ENCODE measurements at places on chromosomes 12 and 14. TPM values are rescaled to one million over a fixed set of nuclear protein-coding genes. Genes with fewer than 3 reads are reported as not detected.

Gene KLHL42
- total RNA-seq: 56.3 TPM

Gene OR4K15
- not detected for total RNA-seq

Gene PTHLH
- not detected for total RNA-seq

Gene HEATR5A
- total RNA-seq: 26.9 TPM

Gene SERPINA5
- total RNA-seq: not detected

Gene SERPINA12
- total RNA-seq: not detected

Gene GALNT9
- 4.9 TPM for total RNA-seq

Gene GARIN6
- total RNA-seq: not detected

Gene GPD1
- total RNA-seq: 9.4 TPM

Gene LRRIQ1
- total RNA-seq: 6.5 TPM

Gene LARP4
- total RNA-seq: 68.5 TPM

Gene NPFF
- not detected for total RNA-seq

Gene IL31
- total RNA-seq: not detected

Gene NKX2-8
- total RNA-seq: not detected

Gene CLEC14A
- 4.5 TPM for total RNA-seq

Gene CLEC1A
- total RNA-seq: 0.41 TPM

Gene GLT1D1
- total RNA-seq: 11.0 TPM

Gene PIGH
- 29.8 TPM for total RNA-seq

Gene SERPINA3
- not detected for total RNA-seq

Gene WIF1
- 0.41 TPM for total RNA-seq

Gene INHBE
- not detected for total RNA-seq

Gene CACNA1C
- total RNA-seq: 20.0 TPM

Gene FITM1
- total RNA-seq: 0.41 TPM

Gene RARG
- total RNA-seq: 1.6 TPM

Gene ATXN7L3B
- 103 TPM for total RNA-seq

Gene GLIPR1L2
- 0.41 TPM for total RNA-seq

Gene TAS2R30
- total RNA-seq: 6.5 TPM

Gene OTOGL
- total RNA-seq: 0.41 TPM

Gene STAB2
- total RNA-seq: not detected

Gene MYH6
- total RNA-seq: not detected

Gene KRT79
- total RNA-seq: not detected

Gene SLC41A2
- total RNA-seq: 147 TPM

Gene KLRG1
- total RNA-seq: 8.6 TPM

Gene KIF26A
- 13.0 TPM for total RNA-seq

Gene FAM186B
- 0.41 TPM for total RNA-seq

Gene HOXC4
- not detected for total RNA-seq

Gene NANOG
- total RNA-seq: not detected

Gene ALDH6A1
- total RNA-seq: 35.1 TPM

Gene CELA1
- not detected for total RNA-seq

Gene GPR162
- 81.1 TPM for total RNA-seq

Gene RND1
- 24.9 TPM for total RNA-seq

Gene RGS6
- total RNA-seq: 4.9 TPM

Gene EML5
- 32.6 TPM for total RNA-seq

Gene TAS2R42
- total RNA-seq: not detected

Gene CFAP54
- total RNA-seq: 5.3 TPM

Gene EPYC
- total RNA-seq: not detected

Gene PIANP
- 1.2 TPM for total RNA-seq

Gene ANKRD33
- total RNA-seq: not detected

Gene NEUROD4
- 2.9 TPM for total RNA-seq

Gene ASB2
- total RNA-seq: under 0.01 TPM

Gene KRT73
- not detected for total RNA-seq

Gene STRAP
- 74.2 TPM for total RNA-seq

Gene CCDC38
- not detected for total RNA-seq

Gene PLEKHG3
- 7.3 TPM for total RNA-seq

Gene POTEG
- not detected for total RNA-seq

Gene CKAP4
- total RNA-seq: 24.1 TPM

Measured in frontal cortex (tissue), 4 donors.